A172 (cell line): ENCODE measurements at places on chromosomes 4 and X. TPM values are rescaled to one million over a fixed set of nuclear protein-coding genes. Genes with fewer than 3 reads are reported as not detected.

Gene ASB12
- not detected in 2 replicates for total RNA-seq

Gene GBA3
- not detected in 2 replicates for total RNA-seq

Gene TAF9B
- 55.8 and 62.1 TPM in 2 replicates for total RNA-seq

Gene CSAG1
- total RNA-seq, result 0.65 TPM in 1 of 2 replicates, not detected in the other

Gene TLR6
- 8.1 and 11.0 TPM in 2 replicates for total RNA-seq

Gene DGAT2L6
- total RNA-seq, result not detected in 2 replicates

Gene HTN1
- total RNA-seq, result not detected in 2 replicates

Gene UCP1
- not detected in 2 replicates for total RNA-seq

Gene IL9R
- 0.14 TPM in 1 of 2 replicates, not detected in the other for total RNA-seq

Gene TNIP3
- total RNA-seq, result 0.05 and 1.9 TPM in 2 replicates

Gene MID1IP1
- 6.6 and 9.5 TPM in 2 replicates for total RNA-seq

Gene SMR3B
- total RNA-seq, result not detected in 2 replicates

Gene MAGEC3
- total RNA-seq, result not detected in 2 replicates

Gene ARAP2
- total RNA-seq, result 7.4 and 26.9 TPM in 2 replicates

Gene SSX4B
- not detected in 2 replicates for total RNA-seq

Gene MAOB
- not detected in 2 replicates for total RNA-seq

Gene MCUB
- 103 and 152 TPM in 2 replicates for total RNA-seq

Gene SCML2
- total RNA-seq, result 5.8 and 7.5 TPM in 2 replicates

Gene DOK7
- 17.9 and 21.4 TPM in 2 replicates for total RNA-seq

DNA sequence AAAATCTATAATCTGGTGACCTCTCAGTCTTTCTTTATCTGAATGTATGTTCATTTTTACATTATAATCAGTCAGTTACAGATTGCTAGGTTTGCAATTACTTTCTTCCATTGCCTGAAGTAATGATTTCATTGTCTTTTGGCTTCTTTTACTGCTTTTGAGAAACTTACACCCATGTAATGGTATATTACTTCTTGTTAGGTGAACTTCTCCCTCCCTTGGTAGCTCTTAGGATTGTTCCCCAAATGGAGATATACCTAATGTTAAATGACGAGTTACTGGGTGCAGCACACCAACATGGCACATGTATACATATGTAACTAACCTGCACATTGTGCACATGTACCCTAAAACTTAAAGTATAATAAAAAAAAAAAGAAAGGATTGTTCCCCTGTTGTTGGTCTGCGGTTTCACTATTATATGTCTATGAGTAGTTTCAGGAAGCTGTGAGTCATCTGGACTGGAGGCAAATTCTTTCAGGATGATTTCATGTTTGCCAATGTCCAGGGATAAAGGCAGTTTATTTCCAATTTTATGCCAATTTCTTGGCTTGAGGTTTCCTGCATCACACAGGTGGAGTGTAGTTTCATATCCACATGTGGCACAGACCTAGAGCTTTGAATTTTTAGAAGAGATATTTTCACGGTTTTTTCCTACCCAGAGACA lies 21.8 kb downstream of the SPANXC start:
- DNase-seq, result peak; percentile 51

DNA sequence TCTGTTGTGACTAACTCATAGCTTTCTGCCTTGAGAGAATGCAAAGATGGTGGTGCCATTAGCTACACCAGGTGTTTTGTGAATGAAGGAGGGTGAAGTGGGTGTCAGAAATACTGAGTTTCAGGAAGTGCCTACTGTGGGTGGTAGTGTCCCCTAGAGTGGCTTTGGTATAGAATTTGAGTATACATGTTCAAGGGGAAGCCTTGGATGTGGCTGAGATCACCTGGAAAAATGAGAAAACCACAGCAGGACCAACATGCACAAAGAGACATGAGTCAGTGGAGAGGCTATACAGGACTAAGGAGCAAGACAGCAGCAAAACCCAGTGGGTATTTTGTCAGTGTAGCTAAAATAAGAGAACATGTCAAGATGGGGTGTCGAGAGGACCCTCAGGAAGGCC lies 204.3 kb upstream of the TBL1X start:
- no peak for DNase-seq

DNA sequence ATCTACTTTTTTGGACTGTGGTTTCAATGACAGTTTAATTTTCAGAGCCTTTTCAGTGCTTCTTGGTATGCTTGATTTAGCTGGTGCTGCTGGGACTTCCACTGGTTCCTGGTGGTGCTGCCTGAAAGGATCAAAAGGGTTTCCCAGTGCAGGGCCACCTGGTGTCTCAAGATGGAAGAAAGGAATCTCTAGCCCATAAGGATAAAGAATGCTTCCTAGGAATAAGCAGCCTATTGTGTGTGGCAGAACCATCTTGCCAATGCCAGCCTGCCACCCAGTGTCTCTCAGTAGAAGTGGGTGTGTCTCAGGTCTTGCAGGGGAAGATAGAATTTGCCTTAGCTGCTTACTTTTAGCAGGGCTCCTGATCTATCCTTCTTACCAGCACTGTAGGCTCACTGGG lies 15.0 kb upstream of the RAI2 start:
- no peak for DNase-seq

GRCh38 chr4:113444386-113444785 lies 317.2 kb downstream of the CAMK2D start:
- DNase-seq, result peak; percentile 49

GRCh38 chrX:152989292-152989658 lies 4.6 kb downstream of the PNMA5 start:
- DNase-seq, result no peak

DNA sequence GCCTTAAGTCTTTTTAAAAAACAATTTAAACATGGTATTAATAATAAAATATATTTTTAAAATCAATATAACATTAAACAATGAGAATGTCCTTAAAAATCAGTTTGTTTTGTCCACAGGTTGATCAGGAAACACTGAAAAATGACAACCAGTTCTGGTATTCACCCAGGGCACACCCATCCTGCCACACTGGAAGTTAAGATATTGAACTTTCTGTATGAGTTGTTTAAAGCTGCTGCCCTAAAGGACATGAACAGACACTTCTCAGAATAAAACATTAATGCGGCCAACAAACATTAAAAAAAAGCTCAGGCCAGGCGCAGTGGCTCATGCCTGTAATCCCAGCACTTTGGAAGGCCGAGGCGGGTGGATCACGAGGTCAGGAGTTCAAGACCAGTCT lies 15.0 kb upstream of the HOPX start:
- DNase-seq, result no peak

GRCh38 chrX:120315776-120316175 lies 4.5 kb upstream of the TMEM255A start:
- DNase-seq, result no peak

GRCh38 chr4:7289589-7289988 lies 97.3 kb downstream of the SORCS2 start:
- no peak for DNase-seq

DNA sequence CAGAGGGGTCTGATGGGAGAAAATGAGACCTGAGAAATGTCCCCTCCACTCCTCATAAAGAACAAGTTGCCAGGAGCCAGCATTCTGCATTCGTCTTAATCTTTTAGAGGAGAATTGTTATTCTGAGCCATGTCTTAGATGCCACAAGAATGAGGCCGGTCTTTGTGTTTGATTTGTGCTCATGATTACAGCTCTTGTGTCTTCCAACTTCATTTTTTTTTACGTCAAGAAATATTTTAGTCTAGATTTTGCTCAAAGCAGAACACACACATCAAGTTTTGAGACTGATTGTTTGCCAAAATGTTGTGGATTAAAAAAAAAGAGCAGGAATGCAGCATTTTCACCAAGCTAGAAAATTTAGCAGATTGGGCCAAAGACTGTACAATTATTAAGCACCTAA lies 130.6 kb upstream of the PITX2 start:
- DNase-seq, result no peak

DNA sequence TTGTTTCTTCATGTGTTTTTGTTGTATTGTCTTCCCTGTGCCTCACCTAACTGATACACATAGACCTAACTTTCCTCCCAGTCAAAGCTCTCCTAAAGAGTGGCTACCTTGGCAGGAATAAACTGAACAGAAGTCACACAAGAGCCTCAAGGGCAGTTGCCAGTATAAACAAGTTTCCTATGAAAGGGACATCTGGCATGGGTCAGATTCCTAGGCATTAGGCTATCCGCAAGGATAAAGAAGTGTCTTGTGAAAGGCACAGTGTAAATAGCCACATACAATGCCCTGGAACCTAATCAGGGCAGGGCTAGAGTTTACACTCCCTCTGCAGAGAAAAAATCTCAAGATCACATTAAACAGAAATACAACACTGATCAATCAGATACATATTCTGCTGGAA lies 220.8 kb downstream of the SPANXN3 start:
- DNase-seq, result no peak

- DNase-seq, result no peak
Observed at GRCh38 chrX:69503782-69504625, at the start of gene NALF2. Gene NALF2, plus strand, starts transcription at chrX:69504326. Its CDS starts 957 bp downstream, at chrX:69505283.

GRCh38 chrX:118536687-118537461 lies 41.3 kb downstream of the DOCK11 start:
- DNase-seq, result peak; percentile 18

- DNase-seq, result no peak
Observed at GRCh38 chrX:134591502-134591901, 66.8 kb downstream of the PLAC1 start.

GRCh38 chr4:95086551-95086950 lies 328.8 kb downstream of the BMPR1B start:
- no peak for DNase-seq

GRCh38 chrX:132612821-132613564 lies 124.2 kb upstream of the MBNL3 start:
- no peak for DNase-seq

DNA sequence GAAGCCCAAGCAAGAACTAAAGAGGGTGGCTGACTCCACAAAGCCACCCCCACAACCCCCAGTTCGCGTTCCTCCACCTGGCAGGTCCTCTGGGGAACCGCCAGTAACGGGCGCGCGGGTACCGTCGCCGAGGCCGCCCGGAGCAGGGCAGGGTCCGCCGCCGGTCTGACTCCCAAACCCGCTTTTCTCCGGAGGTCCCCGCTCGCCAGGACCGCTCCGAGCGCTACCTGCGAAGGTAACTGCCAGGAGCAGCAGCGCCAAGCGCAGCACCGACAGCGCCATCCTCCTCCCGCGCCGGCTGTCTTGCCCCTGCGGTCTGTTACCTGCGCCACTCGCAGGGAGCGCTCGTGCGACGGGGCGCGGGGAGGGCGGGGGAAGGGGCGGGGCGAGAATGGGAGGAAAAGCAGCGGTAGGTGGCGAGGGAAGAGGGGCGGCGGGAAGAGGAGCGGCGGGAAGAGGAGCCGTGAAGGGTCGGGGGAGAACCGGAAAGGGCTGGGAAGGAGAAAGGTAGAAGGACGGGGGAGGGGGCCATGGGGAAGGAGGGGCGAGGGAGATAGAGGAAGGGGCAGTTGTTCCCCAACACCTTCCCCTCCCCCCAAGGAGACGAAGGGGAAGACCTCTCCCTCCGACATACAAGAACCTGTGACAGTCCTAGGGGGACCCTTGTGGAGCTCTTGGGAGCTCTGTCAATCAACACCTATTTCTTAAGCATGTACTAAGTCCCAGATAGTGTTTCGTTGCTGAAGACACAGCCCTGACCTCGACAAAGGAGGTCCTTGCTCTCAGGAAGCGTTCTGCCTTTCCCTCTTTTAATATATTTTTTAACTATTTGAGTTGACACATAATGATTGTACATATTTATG lies at the start of gene SPINK2:
SPINK2 (minus strand) TSS at position 321 of the 863 bp plus-strand sequence; CDS start at position 282, 39 bp downstream.
- no peak for DNase-seq

GRCh38 chr4:91058345-91058744 lies 931.2 kb downstream of the CCSER1 start:
- no peak for DNase-seq

- peak; percentile 56 for DNase-seq
Observed at GRCh38 chr4:14908635-14909034, 93.6 kb upstream of the CPEB2 start.

- DNase-seq, result no peak
Observed at GRCh38 chrX:17499512-17499911, 124.5 kb downstream of the NHS start.

DNA sequence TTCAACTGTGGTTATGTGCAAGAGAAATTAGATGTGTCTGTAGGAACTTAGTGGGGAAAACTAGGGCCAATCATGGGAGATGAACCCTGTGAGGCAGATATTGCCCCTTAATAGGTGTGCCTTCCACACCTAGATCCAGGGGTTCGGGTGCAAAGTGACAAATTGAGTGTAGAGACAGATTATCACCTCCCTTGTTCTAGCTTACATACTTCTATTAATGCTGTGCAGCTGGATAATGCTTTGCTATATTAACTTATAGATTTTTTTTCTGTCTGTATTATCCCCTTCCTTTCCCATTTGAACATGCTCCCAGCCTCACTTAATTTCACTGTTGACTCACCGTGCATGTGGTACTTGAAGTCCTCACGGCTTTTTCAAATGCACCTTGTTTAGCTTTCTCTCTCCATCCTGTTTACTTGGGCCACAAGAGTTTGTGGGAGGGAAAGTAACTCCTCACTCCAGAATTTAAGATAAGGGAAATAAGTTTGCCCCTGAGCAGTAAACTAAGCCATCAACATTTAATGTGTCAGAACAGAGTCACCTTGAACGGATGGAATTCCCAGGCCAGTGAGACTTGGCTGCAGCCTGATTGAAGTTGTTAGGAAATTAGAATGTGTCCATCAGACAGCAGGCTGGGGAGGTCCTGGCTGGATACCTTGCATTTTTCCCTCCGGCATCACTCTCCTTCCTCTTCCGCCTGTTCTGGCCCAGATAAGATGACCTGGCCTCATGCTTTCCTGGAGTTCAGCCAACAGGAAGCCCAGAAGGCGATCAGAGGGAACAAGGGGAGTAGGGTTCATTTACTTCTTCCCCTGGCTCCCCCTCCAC lies 478.4 kb downstream of the BCOR start:
- DNase-seq, result peak; percentile 33

GRCh38 chrX:37357436-37357835 lies 8.3 kb downstream of the PRRG1 start:
- no peak for DNase-seq

- DNase-seq, result peak; percentile 38
Observed at GRCh38 chr4:21879187-21879586, 69.4 kb downstream of the KCNIP4 start.

DNA sequence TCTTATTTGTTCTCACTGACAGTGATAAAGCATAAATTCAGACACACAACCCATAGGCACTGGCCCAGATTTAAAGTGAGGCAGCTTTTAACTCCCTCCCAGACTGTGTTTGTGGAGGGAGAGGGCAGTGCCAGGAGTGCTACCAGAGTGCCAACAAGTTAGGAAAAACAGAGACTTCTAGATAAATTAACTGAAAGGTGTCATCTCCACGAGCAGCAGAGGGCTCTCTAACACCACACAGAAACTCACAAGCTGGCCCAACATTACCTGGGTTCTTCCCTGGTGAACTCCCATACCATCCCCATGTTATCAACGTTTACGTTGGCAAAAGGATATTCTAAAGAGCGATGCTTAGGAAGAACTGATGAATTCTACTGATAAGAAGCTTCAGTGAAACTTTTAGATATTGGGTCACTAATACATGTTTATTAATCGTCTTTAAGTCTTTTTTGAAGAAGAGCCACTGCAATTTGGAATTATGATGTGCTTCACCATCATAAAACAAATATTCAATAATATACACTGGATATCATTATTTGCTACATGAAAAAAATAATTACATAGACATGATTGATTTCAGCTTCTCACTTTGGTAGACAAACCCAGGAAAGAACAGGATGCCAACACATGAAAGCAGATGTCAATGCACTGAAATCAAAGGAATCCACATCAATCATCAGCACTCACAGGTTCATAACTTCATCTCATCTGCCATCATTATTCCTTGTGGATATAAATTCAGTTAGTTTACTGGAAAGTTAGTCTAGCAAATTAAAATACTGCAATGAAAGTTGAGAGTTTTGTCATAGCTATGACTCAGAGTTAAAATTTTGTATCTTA lies 121.2 kb upstream of the NAP1L5 start:
- peak; percentile 36 for DNase-seq
